ENCODE measurements at places on chromosomes 7 and 10. TPM values are rescaled to one million over a fixed set of nuclear protein-coding genes. Genes with fewer than 3 reads are reported as not detected.

DNA sequence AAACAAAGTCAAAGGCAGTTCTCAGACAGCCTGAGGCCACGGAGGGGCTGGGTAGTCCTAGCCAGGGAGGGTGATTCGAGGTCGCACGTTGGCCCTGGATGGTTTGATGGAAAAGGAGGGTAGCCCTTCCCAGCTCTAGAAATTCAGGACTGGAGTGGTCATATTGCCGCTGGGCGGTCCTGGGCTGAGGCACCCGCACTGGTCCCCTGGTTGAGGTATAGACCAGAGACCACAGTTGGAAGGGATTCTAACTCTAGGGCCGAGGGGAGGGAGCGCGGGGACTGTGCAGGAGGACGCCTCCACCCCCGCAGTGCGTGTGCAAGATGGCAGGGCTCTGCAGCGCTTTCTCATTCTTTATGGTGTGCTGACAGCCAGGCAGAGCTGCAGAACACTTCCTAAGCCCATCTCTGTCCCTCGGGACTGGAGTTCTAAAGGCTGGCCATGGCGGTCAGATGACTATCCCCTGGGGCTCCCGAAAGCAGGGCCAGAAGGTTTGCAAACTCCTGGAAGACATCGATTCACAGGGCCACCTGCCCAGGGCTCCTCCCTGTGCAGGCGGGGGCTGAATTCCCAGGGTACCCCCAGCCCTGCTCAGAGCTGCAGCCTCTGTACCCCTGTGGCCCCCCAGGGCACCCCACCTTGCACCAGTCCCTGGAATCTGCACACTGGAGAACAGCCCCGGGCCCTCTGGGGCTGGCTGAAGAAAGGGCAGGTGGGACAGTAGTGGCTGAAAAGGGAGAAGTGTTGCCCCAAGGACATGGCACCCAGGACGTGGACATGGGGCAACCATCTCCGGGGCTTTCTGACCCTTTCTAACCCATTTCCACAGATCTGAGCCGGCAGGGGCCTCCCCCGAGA, 51.0 kb upstream of the ELN start:
- no peak for DNase-seq

DNA sequence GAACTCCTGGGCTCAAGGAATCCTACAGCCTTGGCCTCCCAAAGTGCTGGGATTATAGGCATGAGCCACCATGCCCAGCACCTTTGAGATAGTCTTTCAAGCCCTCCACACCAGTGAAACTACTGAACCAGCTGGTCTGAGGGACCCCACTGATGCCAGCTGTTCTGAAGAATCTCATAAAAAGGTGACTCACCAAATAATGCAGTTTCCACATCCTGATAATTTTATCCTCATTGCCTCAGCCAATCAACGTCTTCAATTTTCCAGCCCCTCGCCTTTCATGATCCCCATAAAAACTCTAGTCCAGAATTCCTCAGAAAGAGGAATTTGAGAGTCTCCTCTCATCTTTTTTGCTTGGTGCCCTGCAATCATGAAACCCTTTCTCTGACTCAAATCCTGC, 1691.6 kb upstream of the LRRTM3 start:
- DNase-seq, result no peak

GRCh38 chr10:73965890-73966768, 31.8 kb upstream of the VCL start:
- no peak for DNase-seq

DNA sequence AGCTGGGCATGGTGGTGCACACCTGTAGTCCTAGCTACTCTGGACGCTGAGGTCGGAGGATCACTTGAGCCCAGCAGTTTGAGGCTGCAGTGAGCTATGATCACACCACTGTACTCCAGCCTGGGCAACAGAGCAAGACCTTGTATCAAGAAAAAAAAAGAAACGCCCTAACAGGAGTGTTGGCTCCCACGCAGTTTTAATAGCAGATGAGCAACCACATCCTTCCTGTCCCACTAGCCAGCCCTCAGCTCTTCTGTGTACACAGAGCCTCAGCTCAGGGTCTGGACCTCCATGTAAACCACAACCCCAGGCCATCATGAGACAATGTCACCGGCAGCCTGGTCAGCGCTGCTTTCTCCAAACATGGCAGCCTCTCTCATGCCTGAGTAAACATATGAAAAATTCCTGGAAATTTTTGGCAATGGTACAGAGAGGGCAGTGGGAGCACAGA, 108.2 kb downstream of the PIP4K2A start:
- peak; percentile 63 for DNase-seq

- DNase-seq, result no peak
These were observed 6.6 kb downstream of the TTYH3 start for GRCh38 chr7:2638224-2638991.

GRCh38 chr10:125130916-125131315, 29.4 kb downstream of the CTBP2 start:
- no peak for DNase-seq

DNA sequence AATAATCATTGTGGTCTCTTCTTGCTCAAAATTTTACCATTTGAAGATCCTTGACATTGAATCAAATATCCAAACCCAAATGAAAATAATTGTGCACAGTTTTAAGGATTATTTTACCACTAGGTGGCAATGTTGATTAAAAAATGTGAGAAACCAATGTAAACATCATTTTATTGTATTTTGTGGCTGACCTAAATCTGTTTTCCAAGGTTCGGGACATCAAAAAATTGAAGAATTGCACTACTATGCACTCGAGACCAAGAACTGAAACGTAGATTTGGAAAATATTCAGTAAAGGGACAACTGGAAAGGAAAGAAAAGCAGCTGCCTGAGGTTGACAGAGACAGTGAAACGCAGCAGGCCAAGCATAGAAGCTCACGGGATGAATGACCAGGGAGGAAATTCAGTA, 259.3 kb downstream of the SNX13 start:
- DNase-seq, result no peak

- DNase-seq, result no peak
These were observed 260.7 kb downstream of the BICC1 start for GRCh38 chr10:58773341-58773740.

DNA sequence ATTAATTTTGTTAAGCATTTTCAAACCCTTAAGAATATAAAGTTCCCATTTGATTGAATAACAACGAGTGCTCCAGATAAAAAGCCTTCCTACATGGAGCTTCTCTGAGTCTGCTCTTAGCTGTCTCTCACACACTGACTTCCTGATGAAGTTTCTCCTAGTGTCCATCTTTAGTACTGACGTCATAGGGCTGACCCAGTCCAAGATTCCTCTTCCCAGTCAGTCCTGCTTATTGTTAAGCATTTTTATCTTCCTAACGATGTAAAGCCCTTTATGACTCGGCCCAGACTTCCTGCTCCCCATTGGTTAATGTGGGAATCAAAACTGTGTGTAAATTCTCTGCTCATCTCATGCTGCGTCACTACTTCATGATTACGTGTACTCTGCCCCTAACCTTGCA, 398.8 kb downstream of the TFEC start:
- DNase-seq, result no peak

DNA sequence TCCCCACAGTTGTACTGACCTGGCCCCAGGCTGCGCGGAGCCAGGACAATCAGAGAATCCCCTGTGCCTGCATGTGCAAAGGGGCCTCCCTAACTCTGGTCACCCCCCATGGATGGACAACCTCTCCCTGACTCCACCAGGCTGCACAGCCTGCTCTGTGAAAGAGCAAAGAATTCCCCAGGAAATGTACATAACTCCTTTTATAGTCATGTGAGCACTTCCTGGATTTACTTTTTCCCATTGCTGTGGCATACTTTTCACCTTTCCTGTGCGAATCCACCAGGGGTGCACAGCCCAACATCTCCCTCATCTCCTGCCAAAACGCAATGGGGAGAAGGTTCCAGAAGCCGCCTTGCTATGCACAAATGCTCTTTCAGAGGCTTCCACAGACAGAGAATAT, 27.9 kb downstream of the FGFR2 start:
- no peak for DNase-seq

Gene SORBS1
- 0.70 TPM for total RNA-seq

Gene PKD2L1
- total RNA-seq, result not detected

Gene NXPH1
- total RNA-seq, result not detected

Data from activated CD8-positive, alpha-beta T cell treated with anti-CD3 and anti-CD28 coated beads for 36 hours (primary cell).